ENCODE measurements at places on chromosomes 3 and 15. TPM values are rescaled to one million over a fixed set of nuclear protein-coding genes. Genes with fewer than 3 reads are reported as not detected.

DNA sequence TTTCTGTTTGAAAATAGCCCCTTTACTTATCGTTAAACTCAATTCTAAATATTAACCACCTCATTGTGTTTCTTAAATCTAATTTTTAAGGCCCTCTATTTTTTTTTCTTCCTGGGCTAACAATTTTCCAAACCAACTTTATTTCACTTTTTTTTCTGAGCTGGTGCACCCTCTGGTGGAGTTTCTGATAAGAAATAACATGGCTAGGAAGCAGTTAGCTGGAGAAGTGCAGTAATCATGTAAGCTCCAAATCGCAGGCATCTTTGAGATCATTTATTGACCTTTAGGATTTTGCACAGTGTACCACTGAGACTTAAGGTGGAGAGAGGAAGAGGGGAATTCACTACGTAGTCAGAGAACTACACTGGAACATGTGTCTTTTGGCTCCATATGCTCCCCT is 6.4 kb downstream of the TMEM207 start:
- no peak overlapping the region for H3K27ac ChIP-seq
- no peaks in the 10 kb centered on the region for H3K4me1 ChIP-seq
- no peaks in the 10 kb centered on the region for H3K36me3 ChIP-seq
- H3K4me3 ChIP-seq, result no peak overlapping the region
- H3K27me3 ChIP-seq, result no peaks in the 10 kb centered on the region
- DNase-seq, result no peak

- H3K4me1 ChIP-seq, result peaks cover 43% of the 10 kb centered on the region
- no peak for DNase-seq
- no peak overlapping the region for H3K4me3 ChIP-seq
- H3K36me3 ChIP-seq, result no peaks in the 10 kb centered on the region
- H3K27ac ChIP-seq, result peak overlapping the region; percentile 92
- no peaks in the 10 kb centered on the region for H3K27me3 ChIP-seq
Observed at GRCh38 chr3:136994772-136995516, 37.2 kb downstream of the IL20RB start.

GRCh38 chr3:151146071-151146730 is 56.8 kb downstream of the GPR171 start:
- H3K36me3 ChIP-seq, result no peaks in the 10 kb centered on the region
- no peak overlapping the region for H3K4me3 ChIP-seq
- H3K27me3 ChIP-seq, result no peaks in the 10 kb centered on the region
- peak overlapping the region; percentile 72 for H3K27ac ChIP-seq
- no peak for DNase-seq

- H3K27me3 ChIP-seq, result no peaks in the 10 kb centered on the region
- H3K36me3 ChIP-seq, result no peaks in the 10 kb centered on the region
- no peak for DNase-seq
- H3K4me3 ChIP-seq, result no peak overlapping the region
Observed at GRCh38 chr3:124091716-124092115, 99.8 kb upstream of the ROPN1 start.

- no peaks in the 10 kb centered on the region for H3K27me3 ChIP-seq
- no peaks in the 10 kb centered on the region for H3K4me1 ChIP-seq
- no peaks in the 10 kb centered on the region for H3K36me3 ChIP-seq
- H3K4me3 ChIP-seq, result no peak overlapping the region
- DNase-seq, result no peak
Observed at GRCh38 chr3:20975188-20975651, 775.8 kb downstream of the ZNF385D start.

GRCh38 chr3:146831659-146832058 is 226.5 kb upstream of the PLSCR5 start:
- no peaks in the 10 kb centered on the region for H3K4me1 ChIP-seq
- DNase-seq, result no peak
- H3K27ac ChIP-seq, result no peak overlapping the region
- H3K27me3 ChIP-seq, result no peaks in the 10 kb centered on the region
- no peak overlapping the region for H3K4me3 ChIP-seq
- no peaks in the 10 kb centered on the region for H3K36me3 ChIP-seq

DNA sequence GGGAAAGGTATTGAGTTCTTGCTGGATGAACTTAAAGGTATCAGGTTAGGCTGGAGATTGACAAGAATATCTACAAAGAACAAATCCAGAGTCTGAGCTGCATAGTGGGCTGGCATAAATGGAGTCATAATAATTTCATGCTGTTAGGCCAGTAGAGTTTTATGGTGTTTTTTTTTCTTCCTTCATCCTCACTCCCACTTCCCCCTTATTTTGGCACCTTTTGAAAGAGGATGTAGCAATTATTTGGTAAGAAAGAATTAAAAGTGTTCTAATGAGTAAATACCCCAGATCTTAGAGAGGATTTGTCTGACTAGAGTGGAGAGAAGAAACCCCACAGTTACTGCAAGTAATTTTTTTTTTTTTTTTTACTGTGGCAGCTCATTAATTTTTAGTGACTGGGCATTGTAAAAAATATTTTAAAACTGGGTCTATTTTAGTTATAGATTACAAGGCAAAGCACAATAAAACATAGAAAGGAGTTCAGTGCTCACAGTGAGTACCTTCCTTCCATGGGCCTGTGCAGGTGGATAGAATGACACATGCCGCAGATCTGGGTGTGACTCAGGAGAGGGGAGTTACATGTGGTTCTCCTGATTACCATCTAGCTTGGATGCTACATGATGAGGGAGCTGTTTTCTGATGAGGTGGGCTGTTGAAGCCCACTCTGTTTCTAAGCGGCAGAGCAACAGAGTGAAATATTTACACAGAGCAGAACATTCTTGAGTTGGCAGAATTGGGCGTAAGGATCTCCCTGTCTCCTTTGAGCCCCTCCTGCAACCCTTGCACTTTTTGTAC is 5.3 kb downstream of the EDEM1 start:
- H3K36me3 ChIP-seq, result no peaks in the 10 kb centered on the region
- peaks cover 90% of the 10 kb centered on the region for H3K4me1 ChIP-seq
- no peak overlapping the region for H3K4me3 ChIP-seq
- peak overlapping the region; percentile 65 for H3K27ac ChIP-seq
- H3K27me3 ChIP-seq, result no peaks in the 10 kb centered on the region
- DNase-seq, result no peak

- peak overlapping the region; percentile 50 for H3K27ac ChIP-seq
- H3K4me1 ChIP-seq, result peaks cover 45% of the 10 kb centered on the region
- no peak overlapping the region for H3K4me3 ChIP-seq
- no peak for DNase-seq
- no peaks in the 10 kb centered on the region for H3K36me3 ChIP-seq
Observed at GRCh38 chr3:195188426-195188927, 82.5 kb downstream of the XXYLT1 start.

- H3K27me3 ChIP-seq, result no peaks in the 10 kb centered on the region
- no peak for DNase-seq
- no peak overlapping the region for H3K4me3 ChIP-seq
- no peaks in the 10 kb centered on the region for H3K36me3 ChIP-seq
Observed at GRCh38 chr3:100706365-100706764, 2.9 kb upstream of the TFG start.

GRCh38 chr3:67561266-67561665 is 93.1 kb downstream of the SUCLG2 start:
- no peak overlapping the region for H3K27ac ChIP-seq
- H3K27me3 ChIP-seq, result no peaks in the 10 kb centered on the region
- no peaks in the 10 kb centered on the region for H3K36me3 ChIP-seq
- H3K4me3 ChIP-seq, result no peak overlapping the region
- no peak for DNase-seq

DNA sequence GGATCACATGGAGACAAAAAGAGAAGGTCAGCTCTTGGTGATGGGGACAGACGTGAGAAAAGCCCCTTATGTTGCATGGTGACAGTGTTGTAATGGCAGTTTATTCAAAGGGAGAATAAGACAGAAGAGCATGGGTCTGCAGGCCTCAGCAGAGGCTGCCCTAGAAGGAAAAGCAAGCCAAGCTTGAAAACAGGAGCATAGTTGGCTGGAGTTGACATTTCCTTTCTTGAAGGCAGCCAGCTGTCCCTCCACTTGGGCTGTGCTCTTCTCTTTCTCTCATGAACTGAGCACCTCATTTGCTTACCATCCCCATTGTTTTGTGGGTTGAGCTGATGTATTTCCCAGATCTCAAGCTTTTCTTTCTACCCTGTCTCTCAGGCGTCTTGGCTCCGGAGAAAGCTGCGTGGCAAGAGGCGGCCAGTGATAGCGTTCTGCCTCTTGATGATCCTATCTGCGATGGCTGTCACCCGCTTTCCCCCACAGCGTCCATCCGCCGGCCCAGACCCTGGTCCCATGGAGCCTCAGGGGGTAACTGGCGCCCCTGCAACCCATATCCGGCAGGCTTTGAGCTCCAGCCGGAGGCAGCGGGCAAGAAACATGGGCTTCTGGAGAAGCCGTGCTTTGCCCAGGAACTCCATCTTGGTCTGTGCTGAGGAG is 52.9 kb downstream of the GASK1A start:
- H3K4me3 ChIP-seq, result no peak overlapping the region
- H3K36me3 ChIP-seq, result no peaks in the 10 kb centered on the region
- no peak for DNase-seq
- H3K27ac ChIP-seq, result no peak overlapping the region

- H3K27ac ChIP-seq, result no peak overlapping the region
- H3K27me3 ChIP-seq, result no peaks in the 10 kb centered on the region
- no peak overlapping the region for H3K4me3 ChIP-seq
- H3K36me3 ChIP-seq, result no peaks in the 10 kb centered on the region
Observed at GRCh38 chr15:92161039-92161670, 232.5 kb upstream of the ST8SIA2 start.

- H3K27ac ChIP-seq, result peak overlapping the region; percentile 60
- peaks cover 26% of the 10 kb centered on the region for H3K4me1 ChIP-seq
- no peaks in the 10 kb centered on the region for H3K27me3 ChIP-seq
- no peaks in the 10 kb centered on the region for H3K36me3 ChIP-seq
- no peak for DNase-seq
Observed at GRCh38 chr3:27544372-27544865, 60.2 kb upstream of the SLC4A7 start.

DNA sequence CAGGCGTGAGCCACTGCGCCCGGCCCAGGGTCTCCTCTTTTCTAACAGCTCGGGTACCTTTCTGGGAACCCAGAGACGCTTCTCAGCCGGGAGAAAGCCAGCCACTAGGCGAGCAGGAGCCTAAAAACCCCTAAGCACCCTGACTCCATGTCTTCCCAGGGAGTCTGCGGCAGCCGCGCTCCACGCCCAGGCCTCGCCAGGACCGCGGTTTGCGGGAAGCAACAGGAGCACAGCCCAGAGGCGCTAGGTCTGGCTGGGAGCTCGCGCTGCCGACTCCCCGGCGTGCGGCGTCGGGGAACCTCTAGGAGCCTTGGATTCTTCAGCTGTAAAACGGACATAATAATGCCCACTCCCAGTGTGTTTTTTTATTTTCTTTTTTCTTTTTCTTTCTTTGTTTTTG is 1.0 kb upstream of the LAMP3 start:
- no peak overlapping the region for H3K4me3 ChIP-seq
- H3K4me1 ChIP-seq, result peaks cover 10% of the 10 kb centered on the region
- H3K36me3 ChIP-seq, result no peaks in the 10 kb centered on the region
- H3K27ac ChIP-seq, result no peak overlapping the region
- no peaks in the 10 kb centered on the region for H3K27me3 ChIP-seq
- DNase-seq, result no peak

- no peaks in the 10 kb centered on the region for H3K27me3 ChIP-seq
- no peak for DNase-seq
- H3K4me1 ChIP-seq, result peaks cover 18% of the 10 kb centered on the region
Observed at GRCh38 chr3:50637011-50637410, 20.1 kb downstream of the MAPKAPK3 start.

DNA sequence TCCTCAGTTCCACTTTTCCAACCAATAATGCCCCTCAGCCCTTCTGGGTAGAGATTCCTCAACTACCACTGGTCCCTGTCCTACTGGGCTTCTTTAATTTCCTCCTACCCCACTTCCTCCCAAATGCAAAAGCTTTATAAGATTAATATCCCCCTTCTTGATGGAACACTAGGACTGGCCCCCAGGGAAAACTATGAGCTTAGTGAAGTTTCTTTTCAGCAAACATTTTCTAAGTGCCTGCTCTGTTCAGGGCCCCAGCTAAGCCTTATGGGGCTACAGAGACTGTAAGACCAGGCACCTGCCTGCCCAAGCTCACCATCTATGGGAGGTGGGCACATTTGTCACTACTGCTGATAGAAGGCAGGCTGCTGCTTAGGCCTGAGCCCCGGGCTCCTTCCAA is 79.4 kb downstream of the RPLP1 start:
- no peak overlapping the region for H3K27ac ChIP-seq
- H3K36me3 ChIP-seq, result no peaks in the 10 kb centered on the region
- no peak for DNase-seq
- no peaks in the 10 kb centered on the region for H3K27me3 ChIP-seq

DNA sequence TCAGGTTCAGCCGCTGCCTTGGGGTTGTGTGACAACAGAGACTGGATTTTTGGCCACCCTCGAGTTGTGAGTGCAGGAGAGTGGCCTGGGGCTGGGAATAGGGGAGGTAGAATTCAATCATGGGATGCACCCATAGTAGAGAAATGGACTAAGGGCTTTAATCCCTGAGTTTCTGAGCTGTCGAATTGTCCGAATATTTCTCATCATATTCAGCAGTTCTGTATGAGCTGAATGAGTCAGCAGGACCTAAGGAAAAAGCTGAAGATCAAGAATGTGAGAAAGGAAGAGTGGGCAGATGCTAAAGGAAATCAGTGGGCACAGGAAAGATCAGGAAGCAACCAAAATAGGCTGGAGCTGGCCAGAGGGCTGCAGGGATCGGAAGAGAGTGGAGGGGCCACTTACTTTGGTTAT is 44.4 kb upstream of the SACM1L start:
- H3K27ac ChIP-seq, result peak overlapping the region; percentile 60
- no peaks in the 10 kb centered on the region for H3K27me3 ChIP-seq
- peaks cover 45% of the 10 kb centered on the region for H3K4me1 ChIP-seq
- H3K4me3 ChIP-seq, result no peak overlapping the region
- H3K36me3 ChIP-seq, result no peaks in the 10 kb centered on the region

- H3K4me1 ChIP-seq, result peaks cover 14% of the 10 kb centered on the region
- no peak for DNase-seq
- no peak overlapping the region for H3K27ac ChIP-seq
- no peaks in the 10 kb centered on the region for H3K36me3 ChIP-seq
- H3K27me3 ChIP-seq, result no peaks in the 10 kb centered on the region
Observed at GRCh38 chr3:127545216-127545615, 45.3 kb downstream of the TPRA1 start.

MYH15 gene
- total RNA-seq, result not detected

ROPN1 gene
- not detected for total RNA-seq

CPNE4 gene
- 3.2 TPM for total RNA-seq

GOLGA6L24 gene
- not detected for total RNA-seq

RSL24D1 gene
- total RNA-seq, result 51.1 TPM

SUCLG2 gene
- 29.5 TPM for total RNA-seq

PDZRN3 gene
- 75.9 TPM for total RNA-seq

ADCY5 gene
- total RNA-seq, result 16.7 TPM

CYP1A1 gene
- 1.5 TPM for total RNA-seq

EPHA6 gene
- total RNA-seq, result 1.2 TPM

FGF7 gene
- 137 TPM for total RNA-seq

CERS3 gene
- 43.5 TPM for total RNA-seq

SI gene
- not detected for total RNA-seq

CNTN6 gene
- 0.98 TPM for total RNA-seq
